ENCODE measurements at places on chromosomes 4 and X. TPM values are rescaled to one million over a fixed set of nuclear protein-coding genes. Genes with fewer than 3 reads are reported as not detected.

FRYL gene
- 30.0 TPM for total RNA-seq

HSFX2 gene
- total RNA-seq = not detected

ADH1A gene
- total RNA-seq = not detected

CABS1 gene
- not detected for total RNA-seq

PLRG1 gene
- 71.6 TPM for total RNA-seq

NAP1L3 gene
- total RNA-seq = 1.5 TPM

CT45A2 gene
- total RNA-seq = not detected

STPG2 gene
- total RNA-seq = 0.19 TPM

GAGE1 gene
- total RNA-seq = 2.7 TPM

IL1RAPL2 gene
- total RNA-seq = not detected

SPANXA2 gene
- 2.1 TPM for total RNA-seq

C4orf50 gene
- total RNA-seq = 0.12 TPM

P2RY4 gene
- not detected for total RNA-seq

GAGE13 gene
- not detected for total RNA-seq

RBMX2 gene
- total RNA-seq = 15.6 TPM

ACOX3 gene
- total RNA-seq = 26.5 TPM

USP51 gene
- 0.21 TPM for total RNA-seq

TMSB15A gene
- total RNA-seq = 9.3 TPM

FGF13 gene
- total RNA-seq = not detected

AWAT2 gene
- total RNA-seq = not detected

OTC gene
- not detected for total RNA-seq

IL1RAPL1 gene
- 15.5 TPM for total RNA-seq

VEGFC gene
- total RNA-seq = 39.3 TPM

GASK1B gene
- 217 TPM for total RNA-seq

TMPRSS11A gene
- total RNA-seq = not detected

MORF4L2 gene
- 427 TPM for total RNA-seq

MFAP3L gene
- total RNA-seq = 4.3 TPM

SMIM10L2A gene
- total RNA-seq = 0.29 TPM

IL3RA gene
- total RNA-seq = not detected

TRMT10A gene
- 11.3 TPM for total RNA-seq

NKX6-1 gene
- total RNA-seq = 0.55 TPM

ENOX2 gene
- 4.0 TPM for total RNA-seq

NAA15 gene
- 57.2 TPM for total RNA-seq

PDK3 gene
- total RNA-seq = 16.9 TPM

PRDM5 gene
- 14.6 TPM for total RNA-seq
